Amniotic stem cell (primary cell): ENCODE measurements at places on chromosomes 4 and X.
A peak's percentile ranks its signal among the peaks of the same experiment; 100 is the strongest.

DNA sequence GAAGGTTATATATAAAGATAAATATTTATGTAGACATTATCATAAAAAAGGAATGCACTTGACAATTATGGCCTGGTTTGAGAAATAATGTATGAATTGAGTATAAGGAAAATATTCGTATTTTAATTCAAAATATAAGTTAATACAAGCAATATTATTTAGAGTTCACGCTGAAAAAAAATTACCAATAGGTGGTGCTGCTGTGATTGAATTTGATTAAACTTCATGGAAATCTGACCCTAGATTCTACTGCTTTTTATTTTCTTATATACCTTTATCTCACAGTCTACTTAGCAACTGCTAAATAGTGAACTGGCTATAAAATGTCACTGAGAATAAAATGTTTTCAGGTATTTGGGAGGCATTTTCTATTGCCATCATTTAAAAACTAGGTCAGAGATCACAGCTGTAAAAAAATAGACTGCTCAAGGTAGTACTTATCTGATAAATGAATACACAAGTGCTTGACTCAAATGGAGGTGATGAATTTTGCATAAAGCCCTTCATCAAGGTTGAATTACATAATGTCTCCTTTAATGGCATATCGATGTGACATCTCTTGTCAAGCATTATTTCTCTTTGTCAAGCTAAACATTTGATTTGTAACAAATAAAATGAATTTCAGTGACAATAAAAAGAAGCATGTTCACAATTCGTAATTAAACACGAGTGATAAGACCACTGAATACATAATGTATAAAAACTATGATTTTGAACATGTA lies 1638.8 kb upstream of the PCDH7 start:
- DNase-seq: no peak

- no peak for DNase-seq
Observed at GRCh38 chr4:171588051-171588545, 225.1 kb upstream of the GALNTL6 start.

DNA sequence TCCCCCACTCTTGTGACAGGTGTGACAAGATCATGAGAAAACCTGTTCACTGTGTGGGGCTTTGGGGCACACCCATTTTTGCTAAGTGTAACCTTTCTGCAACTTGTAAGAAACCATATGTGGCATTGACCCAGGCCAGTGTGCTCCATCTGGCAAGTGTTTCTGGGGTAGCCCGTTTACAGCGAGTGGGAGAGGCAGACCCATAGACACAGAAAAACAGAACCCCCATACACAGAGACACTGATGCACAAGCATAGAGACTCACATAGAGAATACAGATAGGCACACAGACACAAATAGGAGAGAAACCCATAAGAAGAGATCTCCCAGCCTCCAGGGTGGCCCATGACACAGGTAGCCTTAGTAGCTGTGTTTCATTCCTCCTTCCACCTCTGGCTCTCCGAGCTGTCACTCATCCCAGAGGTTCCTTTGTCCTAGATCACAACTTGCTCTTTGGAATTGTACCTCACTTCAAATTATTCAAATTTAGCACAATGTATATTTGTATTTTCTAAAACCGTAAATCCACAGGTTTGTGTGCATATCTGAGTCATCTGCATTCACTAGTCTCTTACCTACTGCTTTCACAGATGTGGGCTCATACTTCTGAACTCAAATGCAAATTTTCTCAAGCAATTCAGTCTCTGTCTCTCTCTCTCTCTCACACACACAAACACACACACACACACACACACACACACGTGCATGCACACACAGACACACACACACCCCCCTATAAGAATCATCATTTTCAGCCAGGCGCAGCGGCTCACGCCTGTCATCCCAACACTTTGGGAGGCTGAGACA lies 114.4 kb downstream of the SH3KBP1 start:
- no peak for DNase-seq

DNA sequence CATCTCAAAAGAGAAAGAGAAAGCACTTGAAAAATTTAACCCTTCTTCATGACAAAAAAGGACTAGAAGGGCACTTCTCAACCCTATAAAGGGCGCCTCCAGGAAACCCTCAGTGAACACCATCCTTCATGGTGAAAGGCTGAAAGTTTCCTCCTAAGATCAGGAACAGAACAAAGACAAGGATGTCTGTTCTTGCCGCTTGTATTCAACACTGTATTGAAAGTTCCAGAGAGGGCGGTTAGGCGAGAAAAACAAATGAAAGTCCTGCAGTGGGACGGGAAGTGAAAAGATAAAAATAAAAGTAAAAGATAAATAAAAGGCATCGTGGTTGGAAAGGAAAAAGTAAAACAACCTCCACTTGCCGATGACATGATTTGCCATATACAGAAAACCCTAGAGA lies 50.9 kb downstream of the RNF212 start:
- no peak for DNase-seq

- DNase-seq: no peak
Observed at GRCh38 chr4:104763554-104764222, 269.0 kb upstream of the CXXC4 start.

DNA sequence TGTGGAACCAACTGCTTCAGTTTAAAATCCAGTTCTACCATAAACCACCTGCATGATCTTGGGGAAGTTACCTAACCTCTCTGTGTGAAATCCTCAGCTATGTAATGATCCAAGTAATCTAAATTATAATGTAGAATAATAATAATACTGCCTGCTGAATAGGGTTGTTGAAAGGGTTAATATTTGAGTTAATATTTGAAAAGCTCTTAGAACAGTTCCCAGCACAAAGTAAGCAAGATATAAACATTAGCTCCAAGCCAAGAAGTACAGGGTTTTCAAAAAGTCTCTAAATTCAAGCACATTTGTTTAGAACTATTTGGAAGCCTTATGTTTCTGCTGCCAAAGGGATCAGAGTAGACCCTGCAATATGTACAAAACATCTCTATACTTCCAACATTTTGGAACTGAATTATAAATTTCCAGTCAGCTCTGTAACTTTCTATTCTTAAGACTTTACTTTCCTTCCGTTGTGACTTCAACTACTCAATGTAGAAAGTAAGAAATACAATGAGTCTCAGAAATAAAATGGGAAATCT lies 76.7 kb upstream of the FAM9C start:
- DNase-seq: no peak

DNA sequence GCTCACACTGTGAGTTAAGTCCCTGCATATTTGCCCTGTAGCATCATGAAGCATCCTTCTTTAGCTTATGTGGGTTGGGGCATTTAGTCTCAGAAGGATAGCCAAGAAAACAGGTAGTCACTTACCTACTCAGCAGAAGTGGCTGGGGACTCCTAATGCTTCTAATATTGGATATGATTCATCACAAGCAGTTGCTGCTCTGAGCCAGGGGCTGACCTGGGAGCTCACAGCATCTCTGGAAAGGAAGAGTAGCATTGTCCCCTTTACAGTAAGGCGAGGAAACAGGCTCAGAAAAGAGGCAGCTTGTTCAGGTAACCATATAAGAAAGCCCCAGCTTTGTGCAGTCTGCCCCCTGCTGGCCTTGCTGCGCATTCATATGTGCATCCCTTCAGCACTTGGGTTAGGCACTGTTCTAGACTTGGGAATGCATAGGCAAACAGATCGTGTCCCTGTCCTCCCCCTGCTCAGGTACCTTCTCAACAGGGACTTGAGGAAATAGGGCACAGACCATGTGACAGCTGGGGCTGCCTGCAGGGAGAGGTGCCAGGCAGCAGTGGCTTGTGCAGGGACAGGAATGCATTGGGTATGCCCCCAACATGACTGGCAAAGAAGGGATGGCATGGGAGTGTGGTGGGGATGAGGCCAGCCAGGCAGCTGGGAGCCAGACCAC lies 35.7 kb upstream of the TBC1D14 start:
- DNase-seq: peak; percentile 21

DNA sequence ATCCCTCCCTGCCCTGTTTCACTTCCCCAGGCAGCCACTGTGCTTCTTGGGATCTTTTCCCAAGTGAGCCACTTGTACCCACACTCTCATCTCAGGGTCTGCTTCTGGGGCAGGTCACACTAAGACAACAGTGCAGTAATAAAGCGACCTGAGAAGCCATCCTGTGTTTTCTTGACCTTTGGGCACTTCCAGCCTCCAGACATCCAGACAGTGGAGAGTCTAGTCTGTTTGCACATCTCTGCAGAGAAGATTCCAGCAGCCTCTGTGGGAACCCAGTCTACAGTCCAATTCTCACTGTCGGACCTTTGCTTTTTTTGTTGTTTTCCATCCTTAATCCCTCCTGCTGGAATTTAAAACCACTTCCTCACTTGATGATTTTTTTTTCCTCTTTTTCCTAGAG lies 50.3 kb upstream of the ATP6AP2 start:
- DNase-seq: no peak

GRCh38 chr4:149997881-149998421 lies 80.3 kb upstream of the DCLK2 start:
- DNase-seq: no peak

- DNase-seq: peak; percentile 17
Observed at GRCh38 chrX:107672955-107673378, 44.7 kb downstream of the PRPS1 start.

- DNase-seq: no peak
Observed at GRCh38 chrX:108298165-108298602, 140.0 kb downstream of the COL4A6 start.

GRCh38 chr4:143406523-143406922 lies 69.8 kb downstream of the GAB1 start:
- no peak for DNase-seq

- DNase-seq: no peak
Observed at GRCh38 chr4:3233391-3234071, 15.4 kb upstream of the MSANTD1 start.

DNA sequence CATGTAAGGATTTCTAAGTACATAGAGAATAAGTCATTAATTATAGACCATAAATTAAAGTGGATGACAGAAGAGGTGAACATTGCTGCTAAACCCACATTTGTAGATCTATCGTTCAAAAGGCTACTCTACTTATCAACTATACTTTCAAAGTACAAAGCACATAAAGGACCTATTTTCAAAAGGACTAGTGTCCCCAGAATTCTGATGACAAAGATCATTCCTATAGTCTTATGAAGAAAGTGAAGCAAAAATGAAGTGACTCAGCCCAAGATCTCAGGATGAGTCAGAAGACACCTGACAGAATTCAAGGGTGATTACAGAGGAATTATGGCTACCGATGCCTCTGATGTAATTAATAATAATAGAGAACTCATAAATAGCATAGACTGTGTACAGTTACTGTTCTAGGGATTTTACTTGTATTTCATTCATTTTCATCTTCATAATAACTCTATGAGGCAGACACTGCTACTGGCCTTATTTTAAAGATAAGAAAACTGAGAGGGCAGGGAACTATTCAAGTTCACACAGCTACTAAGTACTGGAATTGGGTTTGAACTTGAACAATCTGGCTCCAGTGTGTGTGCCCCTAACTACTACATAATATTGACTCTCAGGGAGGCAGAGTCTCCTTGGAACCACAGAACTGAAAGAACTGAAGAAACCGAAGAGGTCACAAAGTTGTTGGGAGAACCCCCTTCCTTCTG lies 17.1 kb downstream of the USP46 start:
- no peak for DNase-seq

DNA sequence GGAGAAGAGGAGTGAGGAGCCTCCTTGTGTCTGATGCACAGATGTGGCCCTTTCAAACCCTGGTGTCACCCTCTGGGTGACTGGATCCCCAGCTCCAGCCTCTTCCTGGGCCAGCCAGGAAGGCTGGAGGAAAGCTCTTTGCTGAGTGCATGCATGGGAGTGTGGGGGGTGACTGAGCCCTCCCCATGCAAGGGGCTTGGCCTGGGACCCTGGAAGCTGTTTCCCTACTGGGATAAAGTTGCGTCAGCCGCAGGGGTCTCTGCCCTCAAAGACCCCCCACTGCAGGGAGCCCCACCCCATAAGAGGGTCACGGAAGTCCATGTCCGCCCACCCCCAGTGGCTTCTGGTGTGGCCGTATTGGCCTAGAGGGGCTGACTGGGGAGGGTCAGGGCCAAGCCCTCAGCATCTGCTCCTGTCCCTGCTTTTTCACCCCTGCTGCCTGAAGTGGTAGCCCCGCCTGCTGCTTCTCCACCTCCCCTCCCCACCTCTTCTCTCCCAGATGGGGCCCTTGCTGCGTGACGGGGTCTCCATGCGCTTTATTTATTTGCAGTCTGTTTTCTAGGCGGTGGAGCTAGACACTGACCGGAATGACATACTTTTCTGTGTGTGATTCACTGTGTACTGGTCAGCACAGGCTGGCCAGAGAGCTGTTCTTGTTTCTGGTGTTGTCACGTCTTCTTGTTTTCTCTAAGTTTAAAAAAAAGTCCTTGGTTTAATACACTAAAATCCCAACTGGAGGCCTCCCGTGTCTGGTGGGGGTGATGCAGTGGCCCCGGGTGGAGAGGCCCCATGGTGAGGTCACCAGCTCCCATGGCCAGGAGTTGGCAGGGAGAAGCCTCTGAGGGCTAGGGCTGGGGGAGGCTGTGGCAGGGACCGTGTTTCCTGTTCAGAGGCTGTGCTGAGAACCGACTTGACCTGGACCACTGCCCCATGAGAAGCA lies 3.6 kb downstream of the SMIM10L2A start:
- DNase-seq: no peak

DNA sequence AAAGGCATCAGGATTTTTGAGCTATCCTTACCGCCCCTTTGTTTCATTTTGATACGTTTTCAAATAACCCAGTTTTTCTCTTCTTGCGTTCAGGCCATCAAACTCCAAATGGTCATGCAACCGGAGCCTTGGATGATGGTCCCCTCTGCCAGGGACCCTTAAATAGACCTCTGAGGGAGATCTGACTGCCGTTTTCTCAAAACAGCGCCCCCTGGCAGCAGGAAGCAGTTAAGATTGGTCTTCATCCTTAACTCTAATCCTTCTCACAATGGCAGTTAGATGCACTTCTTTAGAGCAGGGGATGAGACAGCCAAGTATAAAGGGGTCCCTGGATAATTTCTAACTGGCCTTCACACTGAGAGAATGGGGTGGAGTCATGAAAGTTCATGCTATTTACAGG lies 525.0 kb upstream of the SPANXN1 start:
- DNase-seq: no peak
